Fibroblast of the aortic adventitia (primary cell): ENCODE measurements at places on chromosomes 1 and 21. TPM values are rescaled to one million over a fixed set of nuclear protein-coding genes. Genes with fewer than 3 reads are reported as not detected.

Gene HTR6
- total RNA-seq: 0.09 TPM in 1 of 2 replicates, not detected in the other

Gene C1QTNF12
- total RNA-seq: 0.65 and 1.4 TPM in 2 replicates

GRCh38 chr1:20521960-20522861 is 14.3 kb upstream of the MUL1 start:
- peak; percentile 86 for DNase-seq

Gene A3GALT2
- not detected in 2 replicates for total RNA-seq

DNA sequence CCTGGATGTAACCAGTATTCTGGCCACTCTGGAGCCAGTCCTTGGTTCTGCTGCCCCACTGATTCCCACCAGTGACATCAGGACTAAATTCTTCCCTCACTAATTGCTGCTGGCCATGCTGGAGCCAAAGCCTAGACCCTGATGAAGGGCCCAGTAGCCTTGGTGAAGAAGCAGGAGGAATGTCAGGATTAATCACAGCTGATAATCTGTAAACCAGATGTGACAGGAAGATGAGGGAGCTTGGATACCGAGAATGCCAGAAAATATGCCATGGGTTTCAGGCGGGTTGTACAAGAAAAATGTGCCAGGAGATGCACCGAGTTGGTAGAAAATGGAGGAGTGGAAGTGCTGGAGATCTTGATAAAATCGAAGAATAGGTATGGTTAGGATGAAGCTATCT is 119.0 kb upstream of the PPP2R5A start:
- no peak for DNase-seq

Gene CACNA1S
- total RNA-seq: not detected in 2 replicates

GRCh38 chr1:202274611-202275010 is 67.1 kb downstream of the UBE2T start:
- DNase-seq: peak; percentile 32

DNA sequence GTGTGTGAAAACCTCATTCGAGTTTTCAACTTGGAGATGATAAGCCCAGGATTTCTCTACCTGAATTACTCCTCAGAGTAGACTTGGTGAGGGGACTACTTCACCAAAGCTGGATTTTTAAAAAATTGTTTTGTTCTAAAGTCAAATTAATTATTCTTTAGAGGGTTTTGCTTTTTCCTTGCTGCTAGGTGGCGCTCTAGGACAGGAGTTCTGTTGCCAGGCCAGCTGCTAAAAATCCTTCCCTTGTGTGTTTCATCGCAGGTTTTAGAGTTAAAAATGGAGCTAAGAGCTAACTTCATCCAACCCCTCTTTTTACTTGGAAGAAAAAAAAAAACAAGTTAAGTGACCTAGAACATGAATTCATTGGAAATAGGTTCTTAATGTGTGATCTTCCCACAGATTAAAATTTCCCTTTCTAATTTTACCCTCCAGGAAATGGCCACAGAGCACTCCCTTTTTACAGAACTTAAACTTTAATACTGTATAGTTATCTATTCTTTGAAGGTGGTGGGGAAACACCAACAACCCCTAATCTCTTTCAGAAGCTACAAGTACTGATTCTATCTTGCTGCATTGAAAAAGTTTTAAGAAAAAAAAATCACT is 36.7 kb upstream of the FAM163A start:
- DNase-seq: peak; percentile 77

Gene NCAM2
- total RNA-seq: 5.9 and 19.4 TPM in 2 replicates

GRCh38 chr1:16013220-16013907 is 4.5 kb downstream of the HSPB7 start:
- DNase-seq: peak; percentile 70

DNA sequence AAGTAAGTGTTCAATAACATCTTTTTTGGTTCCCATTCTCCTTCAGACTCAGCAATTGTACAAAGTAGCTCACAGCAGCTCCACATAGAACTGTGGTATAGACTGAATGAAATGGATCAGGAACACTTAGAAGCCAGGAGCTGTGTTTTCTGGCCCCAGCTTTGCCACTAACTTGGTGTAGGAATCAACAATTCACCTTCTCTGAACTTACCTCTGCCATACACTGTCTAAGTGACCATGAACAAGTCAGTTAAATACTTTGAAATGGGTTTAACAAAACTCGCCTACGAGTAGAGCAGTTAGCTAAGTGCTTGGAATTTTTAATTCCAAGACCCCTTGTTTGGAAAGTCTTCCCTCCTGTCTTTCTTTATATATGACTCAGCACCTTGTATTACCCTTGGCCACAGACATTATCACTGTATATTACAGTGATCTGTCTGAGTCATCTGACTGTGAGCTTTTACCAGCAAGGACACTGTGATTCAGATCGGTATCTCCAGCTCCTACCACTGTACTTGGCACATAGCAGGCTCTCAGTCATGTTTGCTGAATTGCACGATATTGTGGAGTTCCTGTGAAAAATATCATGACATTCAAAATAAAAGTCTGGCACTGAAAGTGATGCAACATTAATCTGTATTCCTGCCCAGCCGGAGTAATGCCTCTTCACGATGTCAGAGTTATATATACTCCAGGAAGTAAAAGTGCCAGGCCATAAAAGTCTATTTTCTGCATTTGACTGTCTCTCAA is 101.7 kb upstream of the BEND5 start:
- DNase-seq: peak; percentile 95

GRCh38 chr1:233509526-233509925 is 104.4 kb upstream of the KCNK1 start:
- no peak for DNase-seq

GRCh38 chr1:171742577-171742922 is 685 bp upstream of the VAMP4 start:
- DNase-seq: peak; percentile 51

DNA sequence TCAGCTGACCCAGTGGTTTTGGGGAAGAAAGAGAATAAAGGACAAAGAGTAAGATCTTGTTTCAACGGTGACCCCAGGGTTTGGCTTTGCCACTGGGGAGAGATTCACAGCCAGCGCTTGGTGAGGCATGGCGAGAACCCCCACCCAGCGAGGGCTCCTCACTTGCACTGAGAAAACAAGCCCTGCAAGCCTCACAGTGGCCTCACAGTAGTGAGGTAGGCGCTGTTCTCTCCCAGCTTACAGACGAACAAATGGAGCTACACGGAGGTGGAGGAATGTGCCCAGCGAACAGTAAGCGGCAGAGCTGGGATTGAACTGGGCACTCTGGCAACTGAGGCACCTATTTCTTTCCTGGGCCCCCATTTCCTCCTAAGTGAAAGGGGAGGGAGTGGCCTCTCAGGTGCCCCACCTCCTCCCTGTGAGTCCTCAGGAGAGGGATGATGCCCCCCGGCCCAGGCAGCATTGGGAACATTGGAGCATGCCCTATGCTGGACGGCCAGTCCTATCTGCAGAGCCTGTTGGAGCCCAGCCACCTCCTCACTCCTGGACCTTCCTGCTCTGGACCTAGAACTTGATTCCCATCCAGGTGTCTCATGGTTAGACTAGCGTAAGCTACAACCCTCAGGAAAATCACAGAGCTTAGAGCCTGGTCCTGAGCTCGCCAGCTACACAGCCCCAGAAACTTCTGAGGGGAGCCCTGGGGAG is 73.4 kb upstream of the EDN2 start:
- DNase-seq: no peak

Gene CLCA2
- total RNA-seq: 8.8 and 43.2 TPM in 2 replicates

Gene GOLT1A
- total RNA-seq: not detected in 2 replicates

GRCh38 chr1:212902054-212902453 is 44.0 kb downstream of the FLVCR1 start:
- no peak for DNase-seq

DNA sequence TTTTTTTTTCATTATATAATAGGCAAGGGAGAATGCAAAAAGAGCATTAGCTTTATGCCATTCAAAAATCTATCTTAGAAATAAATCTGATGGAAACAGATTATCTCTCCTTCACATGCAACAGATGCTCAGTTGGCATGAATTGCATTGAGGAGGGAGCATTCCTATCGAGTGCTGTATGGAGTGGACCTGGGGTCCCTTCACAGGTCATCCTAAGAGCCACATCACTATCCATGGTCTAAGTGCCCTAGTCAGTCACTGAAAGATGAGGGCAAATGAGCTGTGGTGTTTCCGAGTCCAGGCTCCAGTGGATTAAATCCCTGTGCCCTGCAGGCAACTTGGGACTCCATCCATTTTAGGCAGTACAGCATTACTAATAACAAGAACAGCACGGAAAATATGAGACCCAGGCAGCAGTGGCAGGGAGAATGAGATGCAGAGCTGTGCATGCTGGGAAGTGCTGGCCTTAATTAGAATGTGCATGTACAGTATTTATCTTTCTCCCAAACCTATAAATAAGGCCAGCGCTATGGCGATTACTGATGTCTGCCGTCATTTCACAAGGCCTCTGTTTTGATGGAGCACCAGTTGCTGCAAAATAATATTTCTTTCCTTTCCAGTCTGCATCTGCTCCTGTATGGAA is 512.3 kb upstream of the PLXNA2 start:
- no peak for DNase-seq

- DNase-seq: peak; percentile 38
Observed at GRCh38 chr21:35511696-35512162, 462.6 kb upstream of the RUNX1 start.

Gene PLA2G5
- 0.36 and 1.1 TPM in 2 replicates for total RNA-seq

GRCh38 chr1:232428786-232429530 is 201.0 kb downstream of the SIPA1L2 start:
- peak; percentile 23 for DNase-seq

- DNase-seq: peak; percentile 97
Observed at GRCh38 chr1:178238722-178239510, 145.0 kb downstream of the RASAL2 start.
